ENCODE measurements at places on chromosomes 5 and 9.

- DNase-seq = no peak
Measured at GRCh38 chr5:66689522-66690220, 93.5 kb downstream of the MAST4 start.

GRCh38 chr9:90724880-90725279 lies 76.7 kb upstream of the SYK start:
- DNase-seq = no peak

- no peak for DNase-seq
Measured at GRCh38 chr9:109517901-109518377, 19.8 kb upstream of the PTPN3 start.

- no peak for DNase-seq
Measured at GRCh38 chr9:7104625-7105024, 346.9 kb downstream of the KDM4C start.

DNA sequence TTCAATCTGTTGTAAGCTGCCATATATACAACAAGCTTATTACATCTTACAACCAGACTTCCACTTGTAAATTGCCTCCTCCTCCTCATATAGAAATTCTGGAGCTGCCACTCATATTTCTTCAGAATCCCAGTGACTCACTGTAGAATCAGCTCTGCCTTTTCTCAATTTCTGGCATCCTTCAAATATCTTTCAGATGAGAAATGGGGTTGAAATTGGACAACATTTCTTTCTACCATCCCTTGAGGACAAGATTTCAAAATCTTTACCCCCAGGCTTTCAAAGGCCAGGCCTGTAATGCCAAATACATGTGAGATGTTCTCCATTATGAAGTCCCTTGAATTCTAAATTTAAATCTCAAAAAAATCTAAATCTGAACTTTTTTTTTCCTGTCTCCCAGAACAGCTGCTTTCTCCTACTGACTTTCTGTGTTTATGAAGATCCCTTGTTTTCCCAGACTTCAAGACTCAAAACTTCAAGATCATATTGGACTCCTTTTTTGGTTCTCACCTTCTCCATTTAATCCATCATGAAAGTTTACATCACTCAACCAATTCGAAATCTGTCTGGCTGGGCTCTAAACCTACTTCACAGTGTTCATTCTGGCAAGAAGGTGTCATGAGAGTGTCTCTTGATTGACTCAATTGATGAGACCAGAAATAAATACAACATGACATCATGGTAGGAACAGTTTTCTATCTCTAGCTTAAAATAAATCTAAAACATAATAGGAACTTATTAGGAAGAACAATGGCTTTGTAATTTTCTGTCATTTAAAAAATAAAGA lies 109.8 kb downstream of the HMHB1 start:
- no peak for DNase-seq

DNA sequence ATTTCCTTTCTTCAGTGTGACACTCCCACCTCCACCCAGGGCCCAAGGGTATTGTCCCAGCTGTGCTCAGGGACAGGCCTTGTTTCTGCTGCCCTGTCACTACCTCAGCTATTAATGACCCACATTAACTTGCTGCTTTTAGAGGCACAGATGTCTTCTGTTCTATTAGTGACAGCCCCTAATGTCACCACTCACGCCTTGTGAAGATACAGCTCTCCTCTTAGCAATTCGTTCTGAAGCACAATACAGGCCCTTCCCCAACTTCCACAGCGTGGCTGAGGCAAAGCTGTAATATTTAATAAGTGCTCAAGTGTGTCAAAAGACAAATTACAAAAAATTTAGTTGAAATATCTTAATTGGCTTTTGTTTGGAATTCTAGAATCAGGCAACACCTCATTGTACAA lies 44.7 kb upstream of the HMGCS1 start:
- DNase-seq = no peak

Data from CD4-positive, alpha-beta T cell treated with Interferon gamma for 1 hour (primary cell).